ENCODE measurements at places on chromosomes 7 and 10.

GRCh38 chr7:70607759-70608158 lies 524.2 kb upstream of the GALNT17 start:
- no peaks in the 10 kb centered on the region for H3K27me3 ChIP-seq
- no peak overlapping the region for H3K4me3 ChIP-seq
- H3K27ac ChIP-seq = no peak overlapping the region
- H3K36me3 ChIP-seq = peaks cover 13% of the 10 kb centered on the region

GRCh38 chr10:75014516-75015230 lies 96.8 kb upstream of the SAMD8 start:
- peaks cover 24% of the 10 kb centered on the region for H3K4me1 ChIP-seq
- peaks cover 5% of the 10 kb centered on the region for H3K36me3 ChIP-seq
- no peak overlapping the region for H3K27ac ChIP-seq
- no peak for DNase-seq
- no peak overlapping the region for H3K4me3 ChIP-seq

- H3K4me3 ChIP-seq = no peak overlapping the region
- DNase-seq = no peak
- H3K4me1 ChIP-seq = no peaks in the 10 kb centered on the region
- peaks cover 63% of the 10 kb centered on the region for H3K27me3 ChIP-seq
- H3K36me3 ChIP-seq = no peaks in the 10 kb centered on the region
- H3K27ac ChIP-seq = no peak overlapping the region
Observed at GRCh38 chr10:114412907-114413797, 8.8 kb upstream of the AFAP1L2 start.

- H3K27ac ChIP-seq = peak overlapping the region; percentile 19
- H3K4me3 ChIP-seq = no peak overlapping the region
- no peaks in the 10 kb centered on the region for H3K36me3 ChIP-seq
- no peak for DNase-seq
- peaks cover 2% of the 10 kb centered on the region for H3K27me3 ChIP-seq
Observed at GRCh38 chr7:130345136-130345535, 520 bp downstream of the CPA5 start.

- peak overlapping the region; percentile 45 for H3K27ac ChIP-seq
- no peak for DNase-seq
- no peak overlapping the region for H3K4me3 ChIP-seq
- peaks cover 12% of the 10 kb centered on the region for H3K36me3 ChIP-seq
- H3K27me3 ChIP-seq = no peaks in the 10 kb centered on the region
Observed at GRCh38 chr7:4765776-4766490, 9.5 kb upstream of the AP5Z1 start.

DNA sequence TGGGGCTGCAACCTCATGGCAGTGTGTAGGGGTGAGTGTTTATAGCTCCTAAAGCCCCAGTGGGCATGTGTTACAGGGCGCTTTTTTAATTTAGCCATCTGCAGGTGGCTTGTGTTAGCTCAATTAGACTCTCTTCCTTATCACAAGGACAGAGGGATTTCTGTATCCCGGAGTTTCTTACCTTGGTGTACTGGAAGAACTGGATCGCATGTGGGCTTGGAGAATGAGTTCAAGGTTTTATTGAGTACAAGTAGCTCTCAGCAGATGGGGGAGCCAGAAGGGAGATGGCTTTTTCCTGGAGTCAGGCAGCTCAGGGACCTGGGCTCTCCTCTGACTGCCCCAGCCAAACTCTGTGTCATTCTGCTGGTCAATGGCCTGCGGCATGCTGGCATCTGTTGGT lies 153.5 kb upstream of the C7orf33 start:
- no peak overlapping the region for H3K4me3 ChIP-seq
- H3K27me3 ChIP-seq = peaks cover 22% of the 10 kb centered on the region
- no peak overlapping the region for H3K27ac ChIP-seq

DNA sequence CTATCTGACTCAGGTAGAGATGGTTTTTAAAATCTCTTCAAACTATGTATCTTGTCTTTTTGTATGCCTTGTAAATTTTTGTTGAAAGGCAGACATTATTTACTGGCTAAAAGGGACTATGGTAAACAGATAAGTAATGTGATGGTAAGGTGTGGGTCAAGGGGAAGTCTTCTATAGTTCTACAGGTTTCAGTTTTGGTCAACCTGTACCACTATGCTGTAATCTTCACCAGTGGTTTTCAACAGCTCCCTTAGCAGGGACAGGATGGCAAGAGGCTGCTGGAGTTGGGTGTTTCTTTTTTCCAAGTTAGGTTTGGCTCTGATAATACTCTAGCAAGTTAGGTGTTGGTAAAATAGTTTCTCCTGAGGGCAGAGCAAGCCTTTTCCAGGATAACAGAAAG lies 32.7 kb upstream of the FZD8 start:
- peaks cover 1% of the 10 kb centered on the region for H3K36me3 ChIP-seq
- H3K4me3 ChIP-seq = no peak overlapping the region
- DNase-seq = no peak
- no peaks in the 10 kb centered on the region for H3K27me3 ChIP-seq

DNA sequence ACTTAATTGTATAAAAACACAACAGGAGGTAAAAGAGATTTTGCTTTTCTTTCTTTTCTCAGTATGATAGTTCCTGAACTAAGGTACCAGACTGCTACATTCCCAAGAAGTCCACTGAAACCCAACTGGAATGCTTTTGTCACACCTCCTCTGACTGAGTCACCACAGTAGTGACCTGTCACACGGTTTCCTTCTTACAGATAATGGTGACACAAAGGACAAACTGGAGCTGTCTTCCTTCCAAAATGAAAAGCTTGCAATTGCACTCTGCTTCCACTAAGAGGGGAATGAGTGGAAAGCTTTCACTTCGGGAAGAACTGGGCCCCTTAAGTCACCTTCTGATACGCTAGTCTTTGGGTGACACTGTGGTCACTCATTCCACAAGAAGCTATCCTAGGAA lies 122.2 kb downstream of the KMT2E start:
- H3K27me3 ChIP-seq = no peaks in the 10 kb centered on the region
- H3K4me1 ChIP-seq = peaks cover 7% of the 10 kb centered on the region
- H3K27ac ChIP-seq = peak overlapping the region; percentile 47

DNA sequence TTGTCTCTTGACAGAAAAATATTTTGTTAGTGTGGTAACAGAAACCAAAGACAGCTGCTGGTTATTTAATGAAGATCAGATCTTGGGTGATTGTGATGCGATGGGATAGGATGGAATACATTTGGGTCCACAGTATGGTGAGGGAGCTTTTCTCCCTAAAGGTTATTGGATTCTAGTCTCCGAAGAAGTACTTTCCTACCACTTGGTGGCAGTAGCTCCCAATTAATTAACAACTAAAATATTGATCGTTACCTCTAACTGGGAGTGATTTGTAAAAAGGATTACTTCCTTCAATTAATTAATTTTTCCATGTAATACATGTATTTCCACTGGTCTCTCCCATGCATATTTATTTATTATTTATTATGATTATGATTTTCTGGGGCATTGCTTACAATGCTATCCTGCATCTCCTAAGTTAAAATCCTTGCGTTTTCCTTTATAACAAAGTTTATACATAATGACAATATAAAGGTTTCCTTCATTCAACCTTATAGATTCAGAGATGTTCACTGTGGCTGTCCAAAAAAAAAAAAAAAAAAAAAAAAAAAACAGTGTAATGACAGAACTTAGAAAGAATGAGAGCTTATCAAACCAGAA lies 25.6 kb downstream of the TMEM196 start:
- no peaks in the 10 kb centered on the region for H3K27me3 ChIP-seq
- H3K27ac ChIP-seq = no peak overlapping the region
- no peaks in the 10 kb centered on the region for H3K36me3 ChIP-seq
- no peak overlapping the region for H3K4me3 ChIP-seq
- no peaks in the 10 kb centered on the region for H3K4me1 ChIP-seq
- no peak for DNase-seq

GRCh38 chr10:61125560-61126170 lies 181.7 kb upstream of the RHOBTB1 start:
- no peaks in the 10 kb centered on the region for H3K36me3 ChIP-seq
- DNase-seq = no peak
- H3K4me1 ChIP-seq = peaks cover 6% of the 10 kb centered on the region
- no peak overlapping the region for H3K4me3 ChIP-seq
- peak overlapping the region; percentile 2 for H3K27ac ChIP-seq

- H3K36me3 ChIP-seq = peaks cover 30% of the 10 kb centered on the region
- H3K4me1 ChIP-seq = peaks cover 9% of the 10 kb centered on the region
- H3K27me3 ChIP-seq = no peaks in the 10 kb centered on the region
- DNase-seq = no peak
Observed at GRCh38 chr7:155759740-155760430, 52.4 kb downstream of the SHH start.

- peaks cover 1% of the 10 kb centered on the region for H3K36me3 ChIP-seq
- H3K27ac ChIP-seq = peak overlapping the region; percentile 92
- H3K4me1 ChIP-seq = peaks cover 30% of the 10 kb centered on the region
Observed at GRCh38 chr10:102461187-102462054, 10.1 kb upstream of the C10orf95 start.

DNA sequence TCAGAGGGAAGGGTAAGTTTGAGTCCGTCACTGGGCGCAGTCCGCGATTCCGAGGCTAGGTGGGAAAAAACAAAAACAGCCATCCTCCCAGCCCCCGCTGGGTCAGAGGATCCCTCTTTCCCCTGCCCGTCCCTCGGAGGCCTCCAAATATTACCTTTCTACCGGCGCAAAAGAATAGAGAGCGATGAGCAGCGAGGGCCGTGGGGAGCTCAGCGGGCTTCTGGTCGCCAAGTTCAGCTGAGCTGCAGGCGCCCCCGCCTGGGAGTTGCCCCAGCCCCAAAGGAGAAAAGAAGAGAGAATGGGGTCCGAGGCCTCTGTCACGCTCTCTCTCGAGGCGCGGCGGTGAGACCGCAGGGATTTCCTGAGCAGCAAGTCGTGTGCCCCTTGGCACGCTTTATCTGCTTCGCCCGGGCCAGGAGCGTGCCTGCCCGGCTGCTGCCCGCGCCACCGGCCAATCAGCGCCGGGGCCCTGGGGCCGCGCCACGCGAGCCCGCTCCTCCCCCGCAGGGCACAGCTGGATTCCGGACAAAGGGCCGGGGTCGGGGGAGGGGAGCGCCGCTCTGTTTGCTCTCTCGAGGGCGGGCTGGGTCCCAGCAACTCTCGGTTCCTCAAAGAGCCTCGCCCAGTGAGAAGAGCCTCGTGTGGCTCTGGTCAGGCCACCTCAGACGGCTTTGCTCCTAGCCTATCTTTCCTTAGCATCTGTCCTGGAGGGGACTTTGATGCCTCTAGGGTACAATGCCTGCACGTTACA lies at the start of gene NEUROG3:
TSS of gene NEUROG3 (minus strand) at position 367 of the 751 bp plus-strand sequence. CDS start 379 bp downstream, outside the sequence.
- H3K4me3 ChIP-seq = peak within 1 kb of the TSS; percentile 54
- H3K27me3 ChIP-seq = peaks cover 94% of the 10 kb centered on the region
- H3K27ac ChIP-seq = no peak within 1 kb of the TSS
- H3K36me3 ChIP-seq = no peaks in the 10 kb centered on the region
- no peak for DNase-seq

- H3K36me3 ChIP-seq = no peaks in the 10 kb centered on the region
- peak overlapping the region; percentile 1 for H3K27ac ChIP-seq
- no peak overlapping the region for H3K4me3 ChIP-seq
- DNase-seq = no peak
- no peaks in the 10 kb centered on the region for H3K27me3 ChIP-seq
Observed at GRCh38 chr7:112267944-112268691, 61.6 kb downstream of the ZNF277 start.

- no peaks in the 10 kb centered on the region for H3K36me3 ChIP-seq
- H3K4me3 ChIP-seq = no peak overlapping the region
- DNase-seq = no peak
- no peak overlapping the region for H3K27ac ChIP-seq
- H3K27me3 ChIP-seq = peaks cover 10% of the 10 kb centered on the region
Observed at GRCh38 chr7:27299861-27300260, 57.3 kb downstream of the EVX1 start.

- H3K4me3 ChIP-seq = no peak overlapping the region
- H3K27me3 ChIP-seq = peaks cover 3% of the 10 kb centered on the region
- no peaks in the 10 kb centered on the region for H3K4me1 ChIP-seq
- DNase-seq = no peak
- no peak overlapping the region for H3K27ac ChIP-seq
- no peaks in the 10 kb centered on the region for H3K36me3 ChIP-seq
Observed at GRCh38 chr7:32415936-32416335, 74.2 kb downstream of the LSM5 start.

GRCh38 chr10:131815266-131816156 lies 85.3 kb upstream of the PPP2R2D start:
- H3K36me3 ChIP-seq = no peaks in the 10 kb centered on the region
- peak; percentile 4 for DNase-seq
- H3K4me3 ChIP-seq = no peak overlapping the region
- H3K4me1 ChIP-seq = peaks cover 3% of the 10 kb centered on the region

DNA sequence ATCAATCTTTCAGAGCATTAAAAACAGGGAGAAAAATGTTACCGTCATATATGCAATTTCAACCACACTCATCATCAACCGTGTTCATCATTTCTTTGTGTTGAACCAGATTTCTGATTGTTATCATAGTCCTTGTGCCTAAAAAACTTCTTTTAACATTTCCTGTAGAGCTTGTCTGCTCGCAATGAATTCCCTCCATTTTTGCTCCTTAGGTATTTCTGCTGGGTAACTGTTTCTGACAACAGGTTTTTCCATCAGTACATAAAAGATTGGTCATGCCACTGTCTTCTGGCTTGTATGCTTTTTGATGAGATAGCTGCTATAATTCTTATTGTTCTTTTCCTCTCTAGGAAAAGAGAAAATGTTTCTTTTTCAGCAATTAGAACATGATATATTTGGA lies 8.6 kb upstream of the RBM33 start:
- H3K27ac ChIP-seq = no peak overlapping the region
- no peak for DNase-seq
- peaks cover 18% of the 10 kb centered on the region for H3K36me3 ChIP-seq
- no peaks in the 10 kb centered on the region for H3K27me3 ChIP-seq
- H3K4me1 ChIP-seq = no peaks in the 10 kb centered on the region

DNA sequence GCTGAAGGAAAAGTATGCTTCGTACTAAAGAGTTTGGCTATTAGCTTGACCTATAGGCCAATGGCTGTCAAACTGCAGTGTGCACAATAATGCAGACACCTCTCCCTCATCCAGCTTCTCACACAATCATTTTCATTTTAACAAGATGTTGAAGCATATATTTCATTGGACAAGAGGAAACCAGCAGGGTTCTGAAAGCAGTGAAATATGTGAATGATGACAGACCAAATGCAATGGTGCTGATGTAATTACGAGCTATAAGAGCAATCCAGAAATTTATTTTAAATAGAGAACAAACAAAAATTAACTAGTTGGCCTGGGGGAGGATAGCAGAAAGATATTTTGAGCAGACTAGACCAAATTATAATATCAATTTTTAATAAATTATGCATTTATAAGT lies 331.5 kb upstream of the AKR1E2 start:
- H3K4me1 ChIP-seq = no peaks in the 10 kb centered on the region
- no peak for DNase-seq
- no peaks in the 10 kb centered on the region for H3K36me3 ChIP-seq
- no peaks in the 10 kb centered on the region for H3K27me3 ChIP-seq

DNA sequence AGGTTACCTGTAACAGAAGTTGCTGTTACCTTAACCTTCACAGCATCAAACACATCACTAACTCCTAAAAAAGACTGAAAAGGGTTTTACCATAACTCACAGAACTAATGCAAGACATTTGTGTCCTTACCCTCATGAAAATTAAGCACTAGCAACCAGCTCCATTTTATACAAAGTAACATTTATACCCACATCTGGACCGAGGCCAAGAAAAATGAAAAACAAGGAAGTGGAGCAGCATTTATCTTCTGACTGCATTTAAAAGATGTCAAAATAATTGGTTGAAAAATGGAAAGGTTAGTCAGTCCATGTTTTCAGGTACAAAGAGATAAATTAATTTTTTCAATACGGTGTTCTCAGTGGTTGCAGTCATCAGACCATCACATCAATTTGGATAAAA lies 3.1 kb upstream of the RBP4 start:
- peaks cover 53% of the 10 kb centered on the region for H3K27me3 ChIP-seq
- H3K4me3 ChIP-seq = no peak overlapping the region
- no peaks in the 10 kb centered on the region for H3K36me3 ChIP-seq
- no peak for DNase-seq
- H3K4me1 ChIP-seq = peaks cover 7% of the 10 kb centered on the region
- H3K27ac ChIP-seq = no peak overlapping the region

All from progenitor cell of endocrine pancreas (in vitro differentiated cells).